ENCODE measurements at places on chromosomes 11 and 22. TPM values are rescaled to one million over a fixed set of nuclear protein-coding genes. Genes with fewer than 3 reads are reported as not detected.
A peak's percentile ranks its signal among the peaks of the same experiment; 100 is the strongest.

TEX12 gene
- total RNA-seq, result not detected

C11orf91 gene
- not detected for total RNA-seq

TECTA gene
- total RNA-seq, result 0.75 TPM

SLC22A8 gene
- total RNA-seq, result not detected

CARD10 gene
- 71.3 TPM for total RNA-seq

POU2AF1 gene
- not detected for total RNA-seq

APOL6 gene
- total RNA-seq, result 20.9 TPM

ADAMTS15 gene
- 3.9 TPM for total RNA-seq

NLRP6 gene
- total RNA-seq, result not detected

DNA sequence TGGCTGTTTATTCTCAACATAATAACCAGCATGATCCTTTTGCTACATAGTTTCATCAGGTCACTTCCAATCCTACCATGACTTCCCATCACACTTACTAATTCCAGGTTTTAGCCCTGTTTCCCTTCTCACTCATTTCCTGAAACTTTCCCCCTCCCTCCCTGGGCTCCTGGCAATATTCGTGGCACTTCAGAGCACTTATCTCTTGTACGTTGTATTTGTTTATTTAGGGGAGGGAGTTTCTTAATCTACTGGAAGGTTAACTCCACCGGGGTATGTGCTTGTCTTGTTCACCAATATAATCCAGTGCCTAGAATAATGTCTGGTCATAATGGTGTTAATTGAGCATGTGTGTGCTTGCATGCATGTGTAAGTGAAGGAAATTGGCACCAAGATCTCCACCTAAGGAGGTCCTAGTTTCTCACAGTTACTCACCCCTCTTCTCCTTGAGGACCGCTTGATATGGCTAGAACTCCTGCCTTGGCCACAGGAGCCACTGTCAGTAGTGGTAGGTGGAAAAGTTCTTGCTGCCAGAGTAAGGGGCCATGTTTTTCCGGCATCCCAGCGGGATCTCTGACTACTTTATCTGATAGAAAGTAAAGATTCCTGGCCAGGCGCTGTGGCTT lies 11.7 kb downstream of the EIF3L start:
- no peak for DNase-seq

DNA sequence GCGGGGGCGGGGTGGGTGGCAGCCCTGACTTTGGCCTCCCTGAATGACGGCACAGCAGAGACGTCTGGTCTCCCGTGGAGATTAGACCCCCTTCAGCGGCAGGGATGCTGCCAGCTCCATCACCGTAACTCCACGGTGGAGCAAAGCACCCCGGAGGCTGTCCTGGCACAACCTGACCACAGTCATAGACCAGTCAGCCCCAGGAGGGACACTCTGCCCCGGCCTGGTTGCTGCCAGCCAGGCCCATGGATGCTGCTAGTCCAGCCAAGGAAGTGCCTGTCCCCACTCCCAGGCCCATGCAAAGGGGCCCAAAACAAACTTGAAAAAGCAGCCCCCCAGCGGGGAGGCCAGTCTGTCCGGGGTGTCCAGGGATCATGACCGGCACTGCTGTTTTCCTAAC lies 11.5 kb upstream of the ANO1 start:
- DNase-seq, result no peak

DNA sequence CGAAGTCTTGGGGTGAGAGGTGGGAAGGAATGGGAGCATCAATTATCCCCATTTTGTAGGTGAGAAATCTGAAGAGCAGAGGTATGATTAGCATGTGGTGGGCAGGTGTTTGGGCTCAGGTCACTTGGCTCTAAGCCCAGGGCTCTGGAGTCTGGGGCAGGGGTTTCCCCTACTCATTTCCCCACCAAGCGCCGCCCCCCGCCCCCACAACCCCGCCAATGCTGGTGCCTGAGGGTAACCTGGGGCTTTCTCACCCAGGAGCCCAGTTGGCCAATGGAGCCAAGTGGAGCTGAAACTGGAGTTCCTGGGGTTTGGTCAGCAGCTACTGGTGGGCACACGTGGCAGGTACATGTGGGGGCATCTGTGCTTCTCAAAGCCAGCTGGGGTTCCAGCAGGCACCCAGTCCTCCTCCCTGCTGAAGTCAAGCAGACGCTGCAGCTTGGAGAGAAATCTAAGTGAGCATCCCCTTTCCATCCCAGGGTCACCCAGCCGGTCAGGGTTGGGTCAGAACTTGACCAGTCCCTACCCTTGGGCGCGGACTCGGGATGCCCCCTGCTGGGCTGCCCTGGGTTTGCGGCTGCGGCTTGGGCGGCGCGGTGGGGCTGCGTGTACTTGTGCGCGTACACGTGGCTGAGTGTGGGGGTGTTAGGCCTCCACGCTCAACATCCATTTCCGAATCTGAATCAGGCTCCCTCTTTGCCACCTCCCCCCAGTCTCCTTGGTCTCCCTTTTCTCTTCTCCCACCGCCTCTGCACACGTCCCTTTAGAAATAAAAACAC lies 1.7 kb upstream of the CHRM1 start:
- DNase-seq, result no peak

DNA sequence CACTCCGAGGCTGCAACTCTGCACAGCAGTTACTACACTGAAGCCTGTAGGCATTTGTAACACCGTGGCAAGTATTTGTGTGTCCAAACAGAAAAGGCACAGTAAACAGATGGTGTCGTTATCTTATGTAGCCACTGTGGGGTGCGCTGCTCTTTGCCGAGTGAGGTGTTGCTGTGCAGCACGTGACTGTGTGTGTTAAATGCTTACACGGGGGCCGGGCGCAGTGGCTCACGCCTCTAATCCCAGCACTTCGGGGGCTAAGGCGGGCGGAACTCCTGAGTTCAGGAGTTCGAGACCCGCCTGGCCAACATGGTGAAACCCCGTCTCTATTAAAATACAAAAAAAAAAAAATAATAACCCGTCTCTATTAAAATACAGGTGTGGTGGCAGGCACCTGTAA lies 11.5 kb downstream of the ZBED4 start:
- no peak for DNase-seq

DNA sequence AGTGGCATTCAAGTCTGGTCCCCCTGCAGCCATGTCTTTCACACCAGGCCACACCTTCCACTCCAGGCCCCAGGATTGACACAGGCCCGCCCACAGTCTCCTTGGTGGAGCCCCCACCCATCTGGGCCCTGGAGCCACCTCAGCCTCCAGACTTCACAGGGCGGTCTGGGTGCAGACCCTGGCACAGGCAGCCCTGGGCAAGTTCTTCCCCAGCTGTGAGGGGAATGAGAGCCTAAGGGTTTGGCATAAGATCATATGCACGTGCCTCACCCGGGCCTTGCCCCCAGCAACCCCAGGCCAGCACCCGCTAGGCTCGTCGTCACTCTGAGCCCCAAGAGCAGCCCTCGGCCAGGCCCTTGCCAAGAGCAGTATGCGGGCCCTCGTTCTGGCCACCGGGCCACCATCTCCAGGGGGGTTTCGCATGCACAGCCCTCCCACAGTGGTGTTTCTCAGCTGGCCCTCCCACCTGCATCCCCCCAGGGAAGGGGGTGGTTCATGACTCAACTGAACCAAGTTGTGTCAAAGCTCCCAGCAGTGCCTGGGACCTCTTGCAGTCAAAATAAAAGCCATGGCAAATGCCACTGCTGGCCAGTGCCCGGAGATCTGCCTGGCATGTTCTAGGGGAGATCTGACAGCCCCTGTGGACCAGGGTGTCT lies 70.4 kb upstream of the KCNQ1OT1 start:
- DNase-seq, result no peak

GRCh38 chr11:76700177-76701100 lies 29.9 kb upstream of the LRRC32 start:
- peak; percentile 85 for DNase-seq

- DNase-seq, result no peak
These were observed 807 bp downstream of the TRIM3 start for GRCh38 chr11:6472934-6473333.

GRCh38 chr11:116602637-116602942 lies 170.2 kb downstream of the BUD13 start:
- DNase-seq, result no peak

GRCh38 chr11:111549196-111549868 lies 8.8 kb downstream of the LAYN start:
- no peak for DNase-seq

DNA sequence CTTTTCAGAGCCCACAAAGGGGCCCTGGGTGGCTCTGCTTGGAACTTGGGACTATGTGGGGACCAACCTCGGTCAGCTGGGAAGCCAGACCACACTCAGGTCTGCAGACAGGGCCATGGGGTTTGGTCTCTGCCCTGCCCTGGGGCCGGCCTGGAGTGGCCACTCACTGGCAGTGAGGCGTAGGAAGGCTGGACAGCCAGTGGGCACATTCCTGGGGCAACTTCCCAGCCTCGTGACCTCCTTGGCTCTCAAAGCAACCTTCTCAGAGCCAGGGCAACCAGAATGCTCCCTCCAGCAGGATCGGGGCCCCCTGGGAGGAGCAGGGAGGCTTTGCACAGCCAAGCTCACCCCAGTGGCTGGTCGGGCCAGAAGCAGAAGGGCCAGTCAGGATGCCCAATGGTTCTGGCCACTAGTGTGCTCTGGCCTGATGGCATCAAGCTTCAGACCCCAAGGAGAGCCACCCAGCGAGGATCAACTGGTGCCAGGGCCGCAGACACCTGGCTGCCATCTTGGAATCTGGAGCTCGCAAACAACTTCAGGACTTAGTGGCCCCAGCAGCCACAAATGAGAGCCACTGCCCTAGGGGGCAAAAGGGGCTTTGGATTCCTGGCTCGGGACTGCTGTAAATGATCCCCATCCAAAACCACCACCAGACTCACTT lies 87.1 kb downstream of the MYEOV start:
- no peak for DNase-seq

DNA sequence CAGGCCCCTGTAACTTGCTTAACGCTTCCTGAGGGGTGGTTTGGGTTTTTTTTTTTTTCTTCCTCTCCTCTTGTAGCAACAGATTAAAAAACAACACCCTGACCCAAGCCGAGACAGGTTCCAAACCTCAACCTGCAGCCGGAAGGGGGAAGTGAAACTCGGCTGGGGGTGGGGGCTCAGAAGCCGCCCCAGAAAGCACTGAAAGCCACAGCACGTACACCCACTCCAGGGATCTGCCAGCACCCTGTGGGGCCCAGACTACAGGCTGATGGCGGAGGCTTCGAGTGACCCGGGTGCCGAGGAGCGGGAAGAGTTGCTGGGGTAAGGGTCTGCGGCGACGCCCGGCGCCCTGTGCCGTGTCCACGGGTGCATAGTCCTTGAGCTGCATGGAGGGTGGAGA lies at the start of gene LSP1:
Gene LSP1, plus strand, starts transcription at position 208 of the 400 bp plus-strand sequence. Its CDS starts 61 bp downstream, at position 269.
- no peak for DNase-seq

DNA sequence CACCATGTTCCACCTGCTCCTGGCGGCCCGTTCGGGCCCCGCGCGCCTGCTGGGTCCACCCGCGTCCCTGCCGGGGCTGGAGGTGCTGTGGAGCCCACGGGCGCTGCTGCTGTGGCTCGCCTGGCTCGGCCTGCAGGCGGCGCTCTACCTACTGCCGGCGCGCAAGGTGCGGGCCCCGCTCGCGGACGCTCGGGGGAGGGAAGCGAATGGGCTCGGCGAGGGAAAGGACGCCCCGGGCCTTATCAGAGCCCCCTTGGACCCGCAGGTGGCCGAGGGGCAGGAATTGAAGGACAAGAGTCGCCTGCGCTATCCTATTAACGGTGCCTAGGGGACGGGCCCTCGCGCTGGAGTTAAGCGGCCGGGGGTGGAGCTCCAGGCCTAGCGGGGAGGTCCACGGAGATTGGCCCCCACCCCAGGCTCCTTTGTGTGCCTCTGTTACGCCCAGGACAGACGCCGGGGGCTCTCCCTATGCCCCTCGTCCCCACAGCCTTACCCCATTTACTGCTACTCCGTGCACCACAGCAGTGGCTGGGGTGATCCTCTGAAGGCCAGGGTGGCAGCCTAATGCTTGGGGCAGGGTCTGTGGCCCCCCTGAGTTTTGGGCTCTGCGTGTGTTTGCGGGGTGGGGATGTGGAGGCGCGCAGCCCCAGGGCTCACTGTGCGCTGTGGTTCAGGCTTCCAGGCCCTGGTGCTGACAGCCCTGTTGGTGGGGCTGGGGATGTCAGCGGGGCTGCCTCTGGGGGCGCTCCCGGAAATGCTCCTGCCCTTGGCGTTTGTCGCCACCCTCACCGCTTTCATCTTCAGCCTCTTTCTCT lies 1.1 kb downstream of the TM7SF2 start:
- DNase-seq, result no peak

DNA sequence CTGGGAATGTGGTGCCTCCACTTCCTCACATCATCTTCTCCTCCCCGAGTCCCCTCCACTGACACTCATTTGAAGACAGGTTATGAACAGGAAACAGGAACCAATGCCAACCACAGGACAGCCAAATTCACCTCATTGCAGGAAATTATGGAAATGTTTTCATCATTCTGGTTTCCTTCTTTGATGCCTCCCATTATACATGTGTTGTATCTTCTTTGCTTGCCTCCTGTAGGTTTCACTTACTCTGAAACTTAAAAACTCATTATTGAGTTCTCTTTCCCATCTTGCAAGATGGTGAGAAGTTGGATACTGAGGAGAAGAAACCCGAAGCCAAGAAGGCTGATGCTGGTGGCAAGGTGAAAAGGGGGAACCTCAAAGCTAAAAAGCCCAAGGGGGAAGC lies 108.5 kb downstream of the PHF21B start:
- DNase-seq, result no peak

GRCh38 chr22:49944399-49944891 lies 16.1 kb upstream of the PIM3 start:
- no peak for DNase-seq

- no peak for DNase-seq
These were observed 17.9 kb downstream of the LINC01488 start for GRCh38 chr11:69499186-69499917.

GRCh38 chr22:22600531-22601261 lies 41.6 kb upstream of the PRAME start:
- DNase-seq, result no peak

- DNase-seq, result no peak
These were observed 49.3 kb upstream of the WNT7B start for GRCh38 chr22:46025973-46026898.

DNA sequence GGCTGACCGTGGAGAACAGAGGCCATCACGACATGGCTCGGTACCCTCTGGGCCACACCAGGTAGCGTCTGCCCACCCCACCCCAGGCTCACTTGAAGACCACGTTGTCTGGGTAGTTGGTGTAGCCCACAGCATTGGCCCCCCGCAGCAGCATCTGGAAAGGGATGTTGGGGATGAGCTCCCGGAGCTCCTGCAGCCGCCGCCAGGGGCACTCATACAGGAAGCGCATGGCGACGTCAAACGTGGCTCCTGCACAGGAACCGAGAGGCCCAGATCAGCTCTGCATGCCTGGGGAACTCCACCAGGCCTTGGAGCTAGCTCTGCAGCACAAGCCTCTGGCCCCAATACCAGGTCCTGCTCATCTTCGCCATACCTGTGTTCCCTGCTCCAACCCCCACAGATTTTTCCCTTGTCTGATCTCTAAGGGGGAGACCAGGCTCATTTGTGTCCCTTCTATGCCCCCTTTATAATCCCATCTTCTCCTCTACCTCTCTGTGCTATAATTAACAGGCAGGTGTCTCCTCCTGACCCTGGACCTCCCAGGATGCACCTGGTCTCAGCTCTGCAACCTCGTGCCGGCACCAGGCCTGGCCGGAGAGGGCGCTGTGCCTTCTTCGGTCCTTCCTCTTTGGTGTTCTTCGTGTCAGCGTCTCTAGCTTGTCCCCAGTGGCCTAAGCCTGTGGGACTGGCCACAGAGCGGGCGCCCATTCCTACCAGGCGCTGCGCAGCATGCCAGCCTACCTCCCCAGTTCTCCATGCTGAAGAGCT lies 5.0 kb upstream of the LRFN4 start:
- DNase-seq, result no peak

- DNase-seq, result no peak
These were observed 21.2 kb downstream of the MRPL21 start for GRCh38 chr11:68882391-68882790.

- no peak for DNase-seq
These were observed 11.7 kb downstream of the MAFF start for GRCh38 chr22:38213319-38213989.

All from kidney epithelial cell (primary cell).